A673 (cell line): ENCODE measurements at places on chromosomes 6 and 20.
A peak's percentile ranks its signal among the peaks of the same experiment; 100 is the strongest.

- H3K4me3 ChIP-seq: no peak overlapping the region
- no peaks in the 10 kb centered on the region for H3K4me1 ChIP-seq
- H3K27me3 ChIP-seq: no peaks in the 10 kb centered on the region
- DNase-seq: no peak
These were observed 26.0 kb upstream of the CCND3 start for GRCh38 chr6:41967312-41968287.

DNA sequence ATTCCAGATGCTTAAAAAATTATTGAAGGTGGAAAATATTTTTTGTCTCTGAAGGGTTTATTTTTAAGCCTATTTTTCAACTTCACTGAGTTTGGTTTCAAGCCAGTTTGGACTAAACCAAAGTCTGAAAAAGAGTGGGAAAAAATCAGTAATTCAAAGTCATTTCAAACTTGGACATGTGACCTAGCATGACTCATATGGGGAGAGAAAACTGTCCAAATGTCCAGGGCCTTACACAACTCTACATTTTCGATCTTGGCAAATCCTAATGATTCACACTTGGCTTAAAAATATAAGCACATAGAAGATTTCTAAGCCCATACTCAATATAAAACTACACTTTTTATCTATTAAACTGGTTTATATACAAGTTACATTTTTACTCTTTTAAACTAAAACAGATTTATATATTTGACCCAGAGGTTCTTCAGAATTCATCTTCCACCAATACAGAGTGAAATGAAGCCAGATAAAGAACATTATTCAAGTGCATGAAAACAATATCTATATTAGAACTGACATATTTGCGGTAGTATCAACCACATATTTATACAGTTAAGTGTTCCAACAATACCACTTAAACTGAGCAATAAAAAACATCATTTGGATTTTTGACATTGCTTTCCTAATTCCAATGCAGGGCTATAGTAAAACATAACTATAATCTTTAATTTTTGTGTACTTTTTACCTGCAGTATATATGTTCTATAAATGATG is 110.3 kb upstream of the TCF21 start:
- H3K27me3 ChIP-seq: no peaks in the 10 kb centered on the region
- H3K4me3 ChIP-seq: no peak overlapping the region
- no peaks in the 10 kb centered on the region for H3K4me1 ChIP-seq
- H3K36me3 ChIP-seq: no peaks in the 10 kb centered on the region

DNA sequence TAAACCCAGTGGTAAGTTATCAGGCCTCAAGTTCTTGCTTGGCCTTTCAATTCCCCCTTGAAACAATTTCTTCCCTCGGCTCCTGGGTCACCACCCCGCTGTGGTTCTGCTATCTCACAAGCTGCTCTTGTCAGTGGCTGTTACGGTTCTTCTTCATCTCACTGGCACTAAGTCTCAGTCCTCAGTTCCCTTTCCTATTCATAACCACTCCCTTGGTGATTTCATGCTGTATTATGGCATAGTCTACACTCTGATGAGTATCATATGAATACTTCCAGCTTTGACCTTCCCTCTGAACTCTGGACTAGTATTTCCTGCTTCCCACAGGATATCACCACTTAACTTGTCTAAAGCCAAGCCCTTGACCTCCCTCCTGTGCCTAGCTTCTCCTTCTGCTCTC is 7.9 kb downstream of the TAAR1 start:
- no peaks in the 10 kb centered on the region for H3K4me1 ChIP-seq
- no peak overlapping the region for H3K27ac ChIP-seq
- DNase-seq: no peak
- H3K36me3 ChIP-seq: no peaks in the 10 kb centered on the region

DNA sequence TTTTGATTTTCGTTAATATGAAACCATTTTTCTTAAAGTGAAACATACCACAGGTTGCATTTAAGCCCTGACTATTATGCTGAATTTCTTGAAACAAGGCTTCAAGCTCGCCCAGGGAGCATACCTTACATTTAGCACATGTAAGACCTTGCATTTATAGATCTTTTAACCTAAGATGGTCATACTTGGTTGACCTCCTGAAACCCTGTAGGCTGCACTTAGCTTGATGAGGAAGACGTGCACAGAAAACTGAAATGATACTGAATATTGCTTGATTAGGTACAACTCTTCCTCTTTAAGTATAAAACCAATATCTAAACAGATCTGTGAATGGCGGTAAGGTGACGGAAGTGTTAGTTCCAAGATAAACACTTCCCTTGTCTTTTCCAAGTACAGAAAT is 82.2 kb downstream of the CTNNBL1 start:
- no peaks in the 10 kb centered on the region for H3K4me1 ChIP-seq
- no peak overlapping the region for H3K27ac ChIP-seq
- DNase-seq: no peak
- no peak overlapping the region for H3K4me3 ChIP-seq
- H3K27me3 ChIP-seq: no peaks in the 10 kb centered on the region
- H3K36me3 ChIP-seq: no peaks in the 10 kb centered on the region

GRCh38 chr6:33589731-33590530 is 9.9 kb upstream of the BAK1 start:
- H3K4me1 ChIP-seq: no peaks in the 10 kb centered on the region
- H3K36me3 ChIP-seq: no peaks in the 10 kb centered on the region
- H3K27me3 ChIP-seq: no peaks in the 10 kb centered on the region

DNA sequence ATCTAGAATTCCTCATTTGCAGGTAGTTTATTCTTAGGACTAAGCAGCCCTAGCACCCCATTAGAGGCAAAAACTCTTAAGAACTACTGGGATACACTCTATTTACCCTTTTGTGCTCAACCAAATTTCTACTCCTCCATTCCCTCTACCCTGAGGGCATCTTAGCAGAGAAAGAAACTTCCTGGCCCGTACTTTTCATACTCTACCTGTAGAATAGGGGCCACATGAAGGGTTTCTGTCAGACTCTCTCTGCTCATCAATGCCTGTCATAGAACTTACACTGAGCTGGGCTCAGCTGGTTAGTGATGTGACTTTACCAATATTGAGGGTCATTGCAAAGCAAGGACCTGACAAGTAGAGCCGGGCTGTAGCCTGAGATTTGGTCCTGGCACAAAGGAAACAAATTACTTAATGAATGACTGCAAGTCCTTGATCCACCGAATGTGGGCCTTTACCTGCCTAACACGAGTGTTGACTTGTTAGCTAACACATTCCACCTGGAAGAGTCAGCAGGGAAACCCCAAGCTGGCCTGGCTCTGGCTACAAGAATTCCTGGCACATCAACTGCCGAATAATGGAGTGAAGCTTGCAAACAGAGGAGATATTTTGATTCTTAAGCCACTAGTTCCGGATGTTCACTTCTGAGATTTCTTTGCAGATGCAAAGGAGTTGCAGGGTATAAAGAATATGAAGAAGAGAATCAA is 280.5 kb upstream of the JAG1 start:
- DNase-seq: no peak
- H3K27ac ChIP-seq: no peak overlapping the region
- no peak overlapping the region for H3K4me3 ChIP-seq
- H3K4me1 ChIP-seq: no peaks in the 10 kb centered on the region

GRCh38 chr20:51091406-51092195 is 68.7 kb upstream of the KCNG1 start:
- no peak overlapping the region for H3K27ac ChIP-seq
- H3K27me3 ChIP-seq: peaks cover 22% of the 10 kb centered on the region
- H3K4me1 ChIP-seq: no peaks in the 10 kb centered on the region
- no peak overlapping the region for H3K4me3 ChIP-seq
- DNase-seq: no peak
- H3K36me3 ChIP-seq: no peaks in the 10 kb centered on the region

DNA sequence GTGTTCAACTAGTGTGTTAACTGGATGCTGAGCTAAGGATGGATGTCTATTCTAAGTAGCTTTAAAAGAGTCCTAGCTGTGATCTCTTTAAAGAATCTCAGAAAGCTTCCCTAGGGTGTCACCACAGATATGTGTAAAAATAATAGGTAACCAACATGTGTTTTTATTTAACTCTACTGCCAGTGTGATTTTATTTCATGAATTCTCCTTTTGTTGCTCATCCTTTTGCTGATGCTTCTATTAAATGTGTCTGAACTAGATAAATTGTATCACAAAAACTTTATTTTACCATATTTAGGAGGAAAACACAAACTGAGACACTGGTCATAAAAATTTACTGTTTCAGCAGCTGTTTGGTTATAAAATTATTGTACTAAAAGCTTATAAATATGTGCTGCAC is 809.4 kb upstream of the CITED2 start:
- H3K4me1 ChIP-seq: no peaks in the 10 kb centered on the region
- no peak overlapping the region for H3K4me3 ChIP-seq
- H3K27ac ChIP-seq: no peak overlapping the region
- no peak for DNase-seq
- H3K27me3 ChIP-seq: no peaks in the 10 kb centered on the region
- H3K36me3 ChIP-seq: no peaks in the 10 kb centered on the region

- H3K4me1 ChIP-seq: no peaks in the 10 kb centered on the region
- DNase-seq: peak; percentile 48
- no peaks in the 10 kb centered on the region for H3K27me3 ChIP-seq
- H3K4me3 ChIP-seq: no peak overlapping the region
- H3K27ac ChIP-seq: no peak overlapping the region
These were observed 55.1 kb downstream of the KIF16B start for GRCh38 chr20:16517946-16518783.

- DNase-seq: peak; percentile 14
- H3K27me3 ChIP-seq: no peaks in the 10 kb centered on the region
- H3K27ac ChIP-seq: no peak overlapping the region
- no peak overlapping the region for H3K4me3 ChIP-seq
- H3K4me1 ChIP-seq: peaks cover 44% of the 10 kb centered on the region
- no peaks in the 10 kb centered on the region for H3K36me3 ChIP-seq
These were observed 255.8 kb downstream of the QKI start for GRCh38 chr6:163670336-163670735.

GRCh38 chr6:4804095-4804494 is 27.9 kb downstream of the CDYL start:
- H3K4me1 ChIP-seq: peaks cover 29% of the 10 kb centered on the region
- no peaks in the 10 kb centered on the region for H3K36me3 ChIP-seq
- DNase-seq: no peak
- no peak overlapping the region for H3K4me3 ChIP-seq
- no peak overlapping the region for H3K27ac ChIP-seq
- no peaks in the 10 kb centered on the region for H3K27me3 ChIP-seq

- H3K4me1 ChIP-seq: peaks cover 8% of the 10 kb centered on the region
- no peaks in the 10 kb centered on the region for H3K36me3 ChIP-seq
- no peak for DNase-seq
- H3K27me3 ChIP-seq: no peaks in the 10 kb centered on the region
- H3K27ac ChIP-seq: no peak overlapping the region
These were observed 42.0 kb downstream of the MAPK14 start for GRCh38 chr6:36069573-36069972.

DNA sequence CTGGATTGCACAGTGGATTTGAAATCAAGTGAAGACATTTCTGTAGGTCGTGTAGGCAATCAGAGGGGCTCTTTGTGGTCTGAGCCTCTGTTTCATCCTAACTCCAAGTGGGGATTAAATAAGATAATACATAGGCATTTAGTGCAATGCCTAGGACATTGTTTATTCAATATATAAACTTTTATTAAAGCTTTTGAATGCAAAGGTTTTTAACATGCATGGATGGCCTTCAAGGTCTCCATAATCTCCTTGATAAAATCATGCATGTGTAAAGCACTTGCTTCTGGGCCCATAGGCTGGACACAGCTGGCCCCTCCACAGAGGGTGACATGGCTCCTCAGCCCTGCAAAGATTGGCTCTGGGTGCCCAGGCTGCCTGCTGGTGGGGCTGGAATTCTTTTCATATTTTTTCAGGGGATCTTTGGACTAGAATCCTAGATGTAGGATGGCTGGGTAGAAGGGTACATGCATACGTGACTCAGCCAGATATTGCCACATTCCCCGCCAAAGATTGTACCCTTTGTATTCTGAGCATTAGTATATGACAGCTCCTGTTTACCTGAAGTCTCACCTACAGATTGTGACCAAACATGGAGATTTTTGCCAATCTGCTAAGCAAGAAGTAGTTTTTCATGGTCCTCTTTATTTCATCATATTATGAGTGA is 19.0 kb upstream of the AVP start:
- no peaks in the 10 kb centered on the region for H3K36me3 ChIP-seq
- H3K27me3 ChIP-seq: no peaks in the 10 kb centered on the region
- no peaks in the 10 kb centered on the region for H3K4me1 ChIP-seq
- no peak overlapping the region for H3K27ac ChIP-seq
- no peak overlapping the region for H3K4me3 ChIP-seq
- no peak for DNase-seq

DNA sequence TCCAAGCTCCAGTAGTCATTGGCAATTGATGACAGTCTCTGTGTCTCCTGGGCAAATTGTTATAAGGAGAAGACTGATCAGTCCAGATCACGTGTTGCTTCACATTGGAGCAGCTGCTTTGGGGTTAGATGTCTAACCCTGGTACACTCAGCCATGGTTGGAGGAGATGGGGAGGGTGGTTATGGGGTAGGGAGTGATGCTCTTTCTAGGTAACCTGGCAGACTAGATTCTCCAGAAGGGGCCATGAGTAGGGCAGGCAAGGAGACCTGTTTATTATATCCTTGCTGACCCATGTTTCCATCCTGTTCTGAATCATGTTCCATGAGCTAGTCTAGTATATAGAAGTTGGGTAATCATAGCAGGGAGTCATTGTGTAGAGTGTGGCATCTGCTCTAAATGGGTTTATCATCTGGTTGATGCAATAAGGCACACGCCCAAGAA is 50.8 kb upstream of the BACH2 start:
- DNase-seq: no peak
- no peak overlapping the region for H3K27ac ChIP-seq
- peaks cover 39% of the 10 kb centered on the region for H3K27me3 ChIP-seq
- no peaks in the 10 kb centered on the region for H3K36me3 ChIP-seq

DNA sequence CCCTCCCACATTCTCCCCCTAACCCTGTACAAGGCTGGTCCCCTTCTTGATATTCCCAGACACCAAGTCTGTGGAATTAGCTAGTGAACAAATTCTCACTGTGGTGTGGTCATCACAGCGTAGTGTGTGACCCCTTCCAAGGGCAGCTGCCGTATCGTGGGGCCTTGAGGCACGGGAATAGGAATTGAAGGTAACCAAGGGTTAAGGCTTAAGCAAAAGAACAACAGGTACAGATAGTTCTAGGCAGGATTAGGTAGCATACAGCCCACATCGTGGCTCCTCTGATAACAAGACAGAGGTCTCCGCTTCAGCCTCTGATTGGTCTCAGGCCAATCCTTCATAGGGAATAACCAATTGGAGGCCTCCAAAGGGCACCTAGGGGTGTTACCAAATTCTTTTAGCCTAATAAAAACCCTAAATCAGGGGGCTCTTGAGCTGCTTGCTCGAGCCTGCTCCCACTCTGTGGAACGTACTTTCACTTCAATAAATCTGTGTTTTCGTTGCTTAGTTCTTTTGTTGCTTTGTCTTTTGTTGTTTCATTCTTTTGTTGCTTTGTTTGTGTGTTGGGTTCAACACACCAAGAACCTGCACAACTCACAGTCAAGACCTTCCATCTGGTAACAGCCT is 64.7 kb downstream of the GPR6 start:
- H3K27me3 ChIP-seq: no peaks in the 10 kb centered on the region
- no peak overlapping the region for H3K27ac ChIP-seq
- peaks cover 6% of the 10 kb centered on the region for H3K4me1 ChIP-seq
- H3K36me3 ChIP-seq: no peaks in the 10 kb centered on the region
